ENCODE measurements at places on chromosomes 3 and 15.

- DNase-seq, result no peak
These were observed 232.7 kb downstream of the MECOM start for GRCh38 chr3:169430707-169431404.

GRCh38 chr15:36911322-36911944 is 188.9 kb downstream of the MEIS2 start:
- DNase-seq, result no peak

DNA sequence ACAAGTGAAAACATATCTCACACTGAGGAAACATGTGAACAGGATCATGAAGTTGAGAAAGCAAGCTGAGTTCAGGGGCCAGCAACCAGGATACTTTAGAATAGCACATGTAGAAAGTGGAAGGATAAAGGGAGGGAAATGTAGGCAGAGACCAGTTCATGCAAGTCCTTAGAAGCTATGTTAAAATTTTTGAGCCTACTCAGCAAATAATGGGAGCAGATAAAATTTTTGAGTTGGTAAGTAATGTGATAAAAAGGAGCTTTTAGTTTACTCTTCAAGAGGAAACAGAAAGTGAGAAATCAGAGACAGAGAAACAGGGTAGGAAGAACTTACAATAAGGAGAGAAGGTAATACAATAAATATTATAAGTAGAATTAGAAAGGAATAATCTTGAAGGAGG is 105.6 kb upstream of the ZBTB20 start:
- no peak for DNase-seq

GRCh38 chr3:175648899-175649298 is 789.8 kb downstream of the NAALADL2 start:
- no peak for DNase-seq

DNA sequence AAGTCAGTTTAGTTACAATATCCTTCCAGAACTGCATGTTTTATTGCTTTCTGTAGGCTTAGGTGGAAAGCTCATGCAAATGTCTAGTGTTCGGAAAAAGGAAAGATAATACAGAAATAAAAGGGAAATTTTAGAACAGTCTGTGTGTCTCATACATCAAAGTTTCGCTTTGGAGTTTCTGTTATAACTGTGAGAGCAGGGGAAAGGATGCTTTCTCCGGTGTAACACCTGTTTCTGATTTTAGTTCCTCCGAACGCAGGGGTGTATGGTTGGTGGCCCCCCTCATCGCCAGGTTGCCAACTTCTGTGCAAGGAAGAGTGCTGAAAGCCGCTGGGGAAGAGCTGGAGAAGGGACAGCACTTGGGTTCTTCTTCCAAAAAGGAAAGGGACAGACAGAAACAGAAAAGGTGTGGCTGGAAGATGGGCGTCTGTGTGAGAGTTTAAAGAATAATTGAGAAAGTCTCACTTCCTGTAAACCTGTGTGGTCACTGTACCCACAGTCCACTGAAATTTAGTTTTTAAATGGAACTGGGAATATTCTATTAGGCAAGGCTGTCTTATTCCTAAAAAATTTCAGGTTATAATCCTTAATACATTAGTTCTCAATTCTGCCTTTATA is 6.7 kb downstream of the P2RY12 start:
- DNase-seq, result no peak

DNA sequence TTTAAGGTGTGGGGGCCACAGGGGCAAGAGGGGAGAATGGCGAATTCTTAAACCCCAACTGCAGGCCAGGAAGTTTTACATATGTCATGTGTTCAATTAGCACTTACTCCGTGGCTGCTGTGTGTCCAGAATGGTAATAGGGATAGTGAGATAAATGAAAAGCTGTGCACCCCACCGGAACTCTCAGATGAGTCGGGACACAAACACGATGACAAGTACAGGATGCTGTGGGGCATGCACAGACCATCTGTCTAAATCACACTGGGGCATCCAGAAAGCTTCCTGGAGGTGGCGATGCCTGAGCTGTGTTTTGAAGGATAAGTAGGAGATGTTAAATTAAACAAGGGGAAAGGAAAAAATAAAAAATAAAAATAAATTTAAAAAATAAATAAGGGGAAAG is 18.3 kb upstream of the TMEM158 start:
- no peak for DNase-seq

DNA sequence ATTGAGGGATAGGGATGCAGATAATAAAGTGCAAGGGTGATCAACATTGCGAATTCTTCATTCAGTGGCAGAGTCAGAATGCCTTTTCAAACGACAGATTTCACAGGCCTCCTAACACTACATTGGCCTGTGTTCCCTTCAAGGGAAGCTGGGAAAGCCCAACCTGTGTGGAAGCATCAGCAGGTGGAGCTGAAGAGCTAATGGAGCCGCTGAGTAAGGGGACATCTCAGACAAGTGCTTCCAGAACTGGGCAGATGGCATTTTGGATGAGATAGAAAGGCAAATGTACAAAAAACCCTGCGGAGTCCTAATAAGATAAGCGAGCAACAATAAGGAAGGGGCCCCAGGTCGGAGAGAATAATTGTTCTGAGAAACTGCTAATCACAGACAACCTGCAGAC is 8.5 kb upstream of the SLC24A5 start:
- no peak for DNase-seq

- peak; percentile 38 for DNase-seq
These were observed 529 bp upstream of the DLEC1 start for GRCh38 chr3:38038447-38038911.

- DNase-seq, result no peak
These were observed 163.0 kb upstream of the SLC2A2 start for GRCh38 chr3:171189394-171190080.

DNA sequence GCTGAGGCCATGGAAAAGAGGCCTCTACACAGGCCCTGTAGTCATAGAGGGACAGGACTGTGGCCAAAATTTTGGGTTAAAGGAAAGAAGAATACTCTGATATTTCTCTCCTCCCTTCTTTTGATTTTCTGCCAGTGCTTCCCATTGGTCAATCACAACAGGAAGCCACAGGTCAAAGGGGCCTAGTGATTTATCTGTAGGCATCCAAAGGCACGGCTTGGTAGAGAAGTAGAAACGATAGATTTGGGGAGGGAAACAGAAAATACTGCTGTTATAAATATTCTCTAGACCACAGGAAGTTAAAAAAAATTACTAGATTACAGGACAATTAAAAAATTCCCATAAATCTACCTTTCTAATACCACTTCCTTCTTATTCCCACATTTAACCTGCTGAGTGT is 1.7 kb upstream of the CCDC50 start:
- DNase-seq, result no peak

DNA sequence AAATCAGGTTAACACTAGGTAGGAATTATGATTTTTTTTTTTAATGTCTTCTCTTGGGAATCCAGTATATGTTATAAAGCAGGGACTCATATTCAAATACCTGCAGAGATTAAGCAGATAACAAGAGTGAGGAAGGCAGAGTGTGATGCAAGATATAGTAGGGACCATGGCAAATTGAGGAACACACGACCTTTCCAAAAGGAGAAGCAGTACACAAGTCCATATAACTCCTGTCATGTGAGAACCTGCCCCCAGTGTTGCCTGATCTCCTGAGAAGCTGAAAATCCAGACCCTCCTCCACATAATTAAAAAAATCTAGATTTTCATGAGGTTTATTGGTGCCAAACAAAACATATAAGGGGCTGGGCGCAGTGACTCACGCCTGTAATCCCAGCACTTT is 3.6 kb downstream of the RFC4 start:
- no peak for DNase-seq

- DNase-seq, result peak; percentile 13
These were observed 650 bp downstream of the PYGO1 start for GRCh38 chr15:55587321-55588069.

GRCh38 chr3:151856118-151856517 is 17.3 kb upstream of the SUCNR1 start:
- no peak for DNase-seq

DNA sequence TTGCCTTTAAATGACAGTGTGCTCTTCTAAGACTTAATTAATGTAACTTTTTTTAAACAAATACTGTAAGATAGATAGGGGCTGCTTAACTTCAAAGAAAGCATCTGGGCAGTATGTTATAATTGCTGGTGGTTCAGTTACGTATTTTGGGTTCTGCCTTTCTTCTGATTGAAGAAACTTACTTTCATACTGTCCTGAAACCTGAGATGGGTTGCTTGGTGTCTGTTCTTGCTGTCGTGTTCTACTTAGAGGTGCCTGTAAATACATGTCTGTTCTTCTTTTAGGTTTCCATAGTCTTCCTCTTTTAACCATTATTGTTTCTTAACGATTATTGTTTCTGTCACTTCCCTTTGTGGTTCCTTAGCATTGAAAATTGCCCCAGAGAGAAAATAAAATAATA is 297.7 kb upstream of the CHRM5 start:
- no peak for DNase-seq

DNA sequence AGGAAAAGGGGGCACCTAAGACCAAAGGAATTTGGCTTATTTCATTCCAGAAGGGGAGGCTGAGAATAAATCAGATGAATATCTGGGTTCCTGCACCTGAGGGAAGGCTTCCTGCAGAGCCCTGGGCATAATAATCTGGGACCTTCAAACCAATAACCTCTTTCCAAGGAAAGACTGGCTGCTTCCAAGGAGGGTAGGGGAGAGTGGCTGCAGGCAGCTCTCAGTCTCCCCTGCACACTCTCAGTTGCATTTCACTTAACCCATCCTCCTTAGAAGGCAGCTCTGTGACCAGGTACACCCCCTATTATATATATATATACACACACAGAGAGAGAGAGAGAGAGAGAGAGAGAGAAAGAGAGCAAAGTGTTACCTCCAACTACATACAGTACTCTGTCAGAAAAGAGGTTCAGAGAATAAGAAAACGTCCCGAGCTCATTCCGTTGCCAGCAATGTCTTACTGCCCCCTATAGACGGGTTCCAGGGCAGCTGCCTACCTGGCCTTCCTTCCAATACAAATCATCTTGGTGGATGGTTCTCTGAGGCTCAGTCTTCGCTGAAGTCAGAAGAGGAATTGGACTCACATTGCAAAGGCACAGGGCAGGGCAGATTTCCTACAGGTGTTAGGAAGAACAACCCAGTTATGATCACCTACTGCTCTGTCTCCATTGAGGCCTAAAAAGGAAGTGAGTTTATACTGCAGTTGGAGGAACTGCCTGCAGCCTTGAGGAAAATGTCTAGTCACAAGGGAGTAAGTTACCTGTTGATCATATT is 26.1 kb downstream of the CAPN3 start:
- DNase-seq, result peak; percentile 29

DNA sequence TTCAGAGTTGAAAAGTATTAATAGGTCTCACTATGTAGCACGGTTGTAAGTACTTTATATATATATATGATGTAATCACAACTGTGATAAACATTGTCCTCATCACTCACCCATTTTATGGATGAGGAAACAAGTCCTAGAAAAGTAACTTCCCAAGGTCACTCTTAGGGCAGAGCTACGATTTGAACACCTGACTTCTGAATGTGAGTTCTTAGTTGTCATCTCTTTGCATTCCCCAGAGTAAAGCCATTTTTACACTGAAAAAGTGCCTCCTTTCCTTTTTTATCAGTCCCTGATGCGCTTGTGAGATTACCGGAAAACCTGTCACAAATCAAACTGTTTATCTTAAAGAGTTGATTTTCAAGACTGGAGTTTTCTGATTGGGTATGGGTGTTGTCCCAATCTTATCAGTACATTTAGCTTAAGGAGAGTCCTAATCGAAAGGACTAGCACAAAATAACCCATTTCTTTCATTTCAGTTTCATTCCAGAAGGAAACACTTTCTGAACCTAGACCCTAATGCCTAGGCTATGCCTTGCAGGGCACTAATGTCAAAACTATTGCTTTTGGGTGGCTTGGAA is 2.3 kb upstream of the EDEM1 start:
- DNase-seq, result no peak

- DNase-seq, result no peak
These were observed 844.3 kb downstream of the SI start for GRCh38 chr3:164233951-164234350.

GRCh38 chr15:76345880-76346668 is 9.5 kb downstream of the ISL2 start:
- no peak for DNase-seq

- no peak for DNase-seq
These were observed 8.8 kb downstream of the SLC12A8 start for GRCh38 chr3:125203731-125204130.

DNA sequence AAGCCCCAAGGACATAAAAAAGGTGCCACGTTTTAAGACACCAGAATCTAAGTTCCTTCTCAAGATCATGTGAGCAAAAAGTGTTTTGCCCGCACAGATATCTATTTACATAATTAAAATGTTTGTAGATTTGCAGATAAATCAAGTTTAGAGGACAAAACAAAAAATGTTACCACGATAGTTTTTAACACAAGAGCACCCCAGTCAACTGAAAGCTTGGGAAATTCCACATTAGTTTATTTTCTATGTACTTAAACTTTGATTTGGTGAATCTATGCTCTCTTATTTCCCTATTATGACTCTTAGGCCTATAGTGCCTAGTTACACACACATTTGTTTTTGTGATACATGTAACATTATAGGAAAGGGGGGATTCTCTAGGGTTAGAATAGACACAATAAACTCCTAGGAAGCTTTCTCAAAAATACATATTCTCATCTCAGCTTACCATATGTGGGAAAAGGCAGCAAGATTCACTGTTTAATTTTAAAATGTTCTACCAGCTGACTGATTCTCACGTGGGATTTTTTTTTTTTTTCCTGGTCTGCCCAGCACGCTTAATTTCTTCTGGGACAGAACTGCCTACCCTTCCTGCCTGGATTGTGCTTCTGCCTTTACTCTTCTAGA is 8.4 kb upstream of the LEKR1 start:
- no peak for DNase-seq

GRCh38 chr3:38487323-38487722 is 8.8 kb upstream of the EXOG start:
- no peak for DNase-seq

- no peak for DNase-seq
These were observed 415.3 kb downstream of the TIGIT start for GRCh38 chr3:114709102-114709501.

DNA sequence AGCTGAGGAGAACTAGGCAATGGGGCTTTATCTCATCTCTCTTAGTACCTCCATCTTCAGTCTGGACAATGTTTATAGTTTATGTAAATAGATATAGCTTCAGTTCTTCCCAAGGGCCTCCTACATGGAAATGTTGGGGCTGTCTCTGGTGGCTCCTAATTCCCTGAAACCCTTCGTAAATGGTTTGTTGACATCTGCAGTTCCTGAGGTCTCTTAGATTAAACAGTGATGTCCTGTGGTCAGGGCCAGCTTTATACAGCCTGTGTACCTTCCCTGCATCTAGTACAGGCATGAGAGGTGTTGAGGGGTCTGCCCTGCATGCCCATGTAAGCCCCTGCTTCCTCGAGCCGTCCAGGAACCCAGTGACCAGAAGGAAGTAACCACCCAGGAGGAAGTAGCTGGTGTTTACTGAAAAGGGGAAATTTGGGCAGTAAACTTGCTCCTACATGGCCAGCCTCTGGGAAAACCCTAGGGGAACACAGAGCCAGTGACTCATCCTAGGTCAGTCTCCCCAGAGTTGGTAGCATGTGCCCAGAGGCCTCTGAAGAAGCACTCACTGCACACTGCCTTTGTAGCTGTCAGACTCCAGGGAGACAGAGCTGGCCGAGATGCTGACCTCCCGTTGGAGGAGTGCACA is 4.7 kb upstream of the TBC1D2B start:
- no peak for DNase-seq

GRCh38 chr15:27046880-27047279 is 75.9 kb downstream of the GABRG3 start:
- no peak for DNase-seq

- no peak for DNase-seq
These were observed 45.4 kb downstream of the MAP6D1 start for GRCh38 chr3:183779896-183780465.

GRCh38 chr3:129602730-129603560 is 3.5 kb downstream of the PLXND1 start:
- no peak for DNase-seq

Data from activated CD4-positive, alpha-beta T cell treated with anti-CD3 and anti-CD28 coated beads, Interleukin-2, amount 50 U/mL, for 48 hours (primary cell).